ENCODE measurements at places on chromosomes 11 and 22. TPM values are rescaled to one million over a fixed set of nuclear protein-coding genes. Genes with fewer than 3 reads are reported as not detected.

RAB38 gene
- 2.7 TPM for total RNA-seq

KRTAP5-11 gene
- not detected for total RNA-seq

DNA sequence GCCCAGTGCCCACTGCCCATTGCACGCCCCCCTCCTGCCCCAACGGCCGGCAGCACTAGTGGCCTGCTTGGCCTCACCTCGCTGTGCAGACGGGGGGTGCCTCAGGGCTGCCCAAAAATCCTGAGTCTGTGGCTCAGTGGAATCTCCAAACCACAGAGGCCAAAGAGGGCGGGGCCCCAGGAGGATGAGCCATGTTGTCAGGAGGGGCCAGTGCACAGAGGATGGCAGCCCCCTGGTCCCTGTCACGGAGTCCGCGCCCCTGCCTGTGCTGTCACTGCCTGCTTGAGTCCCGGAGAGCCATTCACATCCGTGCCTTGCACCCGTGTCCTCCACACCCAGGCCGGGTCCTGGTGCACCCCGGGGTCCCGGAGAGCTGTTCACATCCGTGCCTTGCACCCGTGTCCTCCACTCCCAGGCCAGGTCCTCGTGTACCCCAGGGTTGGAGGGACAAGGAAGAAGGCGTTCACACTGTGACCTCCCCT is 36.4 kb upstream of the MUC5AC start:
- DNase-seq = no peak

GRCh38 chr11:113176599-113177360 is 137.6 kb upstream of the TTC12 start:
- DNase-seq = no peak

DNA sequence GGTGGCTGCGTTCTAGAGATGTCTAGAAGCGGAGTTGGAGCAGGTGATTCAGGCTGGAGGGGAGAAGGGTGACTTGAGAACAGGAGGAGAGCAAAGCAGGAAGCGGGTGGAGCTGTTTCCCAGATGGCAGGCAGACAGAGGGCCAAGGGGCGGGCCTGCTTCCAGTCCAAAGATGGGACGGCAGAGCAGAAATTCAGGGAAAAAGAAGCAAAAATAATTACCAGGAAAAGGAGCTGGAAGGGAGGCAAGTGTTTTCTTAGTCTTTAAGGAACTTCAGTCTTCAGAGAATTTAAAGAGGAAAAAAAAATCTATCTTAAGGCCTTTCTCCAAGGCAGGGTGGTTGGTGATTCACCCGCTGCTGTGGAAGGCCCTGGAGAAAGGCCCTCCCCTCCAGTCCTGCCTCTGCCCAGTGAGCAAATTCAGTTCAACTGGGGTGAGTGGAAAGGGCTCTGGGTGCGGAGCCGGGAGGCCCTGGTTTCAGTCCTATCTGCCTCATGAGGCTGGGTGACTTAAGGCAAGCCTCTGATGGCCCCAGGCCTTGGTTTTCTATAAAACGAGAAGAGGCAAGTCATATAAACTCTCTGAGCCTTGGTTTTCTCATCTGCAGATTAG is 4.5 kb upstream of the CREB3L1 start:
- DNase-seq = no peak

- DNase-seq = no peak
Observed at GRCh38 chr11:25415793-25416192, 916.1 kb upstream of the ANO3 start.

Data from glomerular endothelial cell (primary cell).